PC-3 (cell line): ENCODE measurements at places on chromosomes 4 and X. TPM values are rescaled to one million over a fixed set of nuclear protein-coding genes. Genes with fewer than 3 reads are reported as not detected.

- DNase-seq: no peak
Observed at GRCh38 chr4:2946812-2947600, 16.2 kb downstream of the NOP14 start.

DNA sequence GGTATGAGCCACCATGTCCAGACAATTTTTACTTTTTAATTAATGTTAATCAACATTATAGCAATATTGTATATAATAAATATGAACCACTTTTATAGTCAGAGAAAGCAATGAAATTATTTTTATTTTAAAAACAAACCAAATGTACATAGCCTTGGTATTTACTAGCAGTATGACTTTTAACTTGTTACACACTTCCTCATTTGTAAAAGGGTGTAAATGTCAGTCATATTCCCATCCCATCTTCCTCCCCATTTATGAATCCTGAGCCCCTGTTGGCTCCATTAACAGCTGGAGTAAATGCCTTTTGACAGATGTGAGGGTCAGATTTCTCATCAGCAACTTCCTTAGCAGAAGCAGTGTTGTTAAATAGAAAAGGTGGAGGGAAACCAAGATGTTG lies 179.6 kb upstream of the SPRY1 start:
- DNase-seq: no peak

GRCh38 chrX:74784629-74785028 lies 140.6 kb downstream of the NEXMIF start:
- no peak for DNase-seq

GRCh38 chr4:118867311-118868067 lies 21.2 kb upstream of the SYNPO2 start:
- no peak for DNase-seq

RAP2C gene
- 13.0 and 13.8 TPM in 2 replicates for total RNA-seq

DNA sequence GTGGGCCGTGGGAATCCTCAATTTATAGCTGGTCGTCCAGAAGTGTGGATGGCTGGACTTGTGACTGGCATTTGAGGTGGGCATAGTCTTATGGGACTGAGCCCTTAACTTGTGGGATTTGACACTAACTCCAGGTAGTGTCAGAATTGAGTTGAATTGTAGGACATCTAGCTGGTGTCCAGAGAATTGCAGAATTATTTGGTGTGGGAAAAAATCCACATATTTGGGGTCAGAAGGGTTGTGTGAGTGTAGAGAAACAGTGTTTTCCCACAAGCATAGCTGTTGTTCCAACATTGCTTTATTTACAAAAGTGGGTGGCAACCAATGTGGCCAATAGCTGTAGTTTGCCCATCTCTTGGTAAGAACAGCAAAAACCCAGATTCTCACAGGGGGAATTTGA lies 91.3 kb downstream of the MOSPD2 start:
- DNase-seq: peak; percentile 62

DNA sequence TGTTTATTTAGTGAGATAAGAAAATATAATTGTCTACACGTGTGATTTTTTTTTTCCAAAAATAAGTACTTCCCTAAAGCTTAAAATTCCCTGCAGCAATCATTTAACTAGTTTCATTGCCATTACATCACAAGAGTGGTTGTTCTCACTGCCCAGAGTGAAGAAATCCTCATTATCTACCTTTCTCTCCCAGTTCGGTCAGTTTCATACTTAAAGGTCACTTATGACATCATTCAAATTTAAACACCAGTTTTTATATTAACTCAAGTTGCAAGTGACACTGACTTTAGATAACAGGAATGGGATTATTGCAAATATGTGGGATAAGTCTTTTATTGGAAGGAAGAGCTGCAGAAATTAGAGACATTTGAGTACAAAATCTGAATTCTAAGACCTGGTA lies 1699.8 kb upstream of the IGFBP7 start:
- no peak for DNase-seq

- DNase-seq: no peak
Observed at GRCh38 chrX:72084114-72084513, 47.6 kb downstream of the RTL5 start.

DNA sequence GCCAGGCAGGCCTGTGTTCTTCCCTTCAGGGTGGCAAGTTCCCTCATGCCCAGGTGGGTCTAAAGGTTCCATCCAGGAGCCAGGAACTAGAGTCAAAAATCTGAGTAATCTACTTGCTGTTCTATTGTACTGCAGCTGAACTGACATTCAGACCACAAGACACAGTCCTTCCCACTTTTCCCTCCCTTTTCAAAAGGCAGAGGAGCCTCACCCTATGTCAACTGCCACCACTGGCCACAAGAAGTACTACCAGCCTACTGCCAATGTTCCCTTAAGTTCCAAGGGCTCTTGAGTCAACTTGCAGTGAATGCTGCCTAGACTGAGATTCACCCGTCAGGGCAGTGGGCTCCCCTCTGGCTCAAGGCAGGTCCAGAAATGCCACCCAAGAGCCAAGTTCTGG lies 133.5 kb downstream of the FAM47B start:
- DNase-seq: no peak

GRCh38 chr4:26936284-26937065 lies 75.8 kb downstream of the STIM2 start:
- no peak for DNase-seq

HTN1 gene
- not detected in 2 replicates for total RNA-seq

- DNase-seq: no peak
Observed at GRCh38 chr4:42385516-42385915, 11.8 kb upstream of the SHISA3 start.

DNA sequence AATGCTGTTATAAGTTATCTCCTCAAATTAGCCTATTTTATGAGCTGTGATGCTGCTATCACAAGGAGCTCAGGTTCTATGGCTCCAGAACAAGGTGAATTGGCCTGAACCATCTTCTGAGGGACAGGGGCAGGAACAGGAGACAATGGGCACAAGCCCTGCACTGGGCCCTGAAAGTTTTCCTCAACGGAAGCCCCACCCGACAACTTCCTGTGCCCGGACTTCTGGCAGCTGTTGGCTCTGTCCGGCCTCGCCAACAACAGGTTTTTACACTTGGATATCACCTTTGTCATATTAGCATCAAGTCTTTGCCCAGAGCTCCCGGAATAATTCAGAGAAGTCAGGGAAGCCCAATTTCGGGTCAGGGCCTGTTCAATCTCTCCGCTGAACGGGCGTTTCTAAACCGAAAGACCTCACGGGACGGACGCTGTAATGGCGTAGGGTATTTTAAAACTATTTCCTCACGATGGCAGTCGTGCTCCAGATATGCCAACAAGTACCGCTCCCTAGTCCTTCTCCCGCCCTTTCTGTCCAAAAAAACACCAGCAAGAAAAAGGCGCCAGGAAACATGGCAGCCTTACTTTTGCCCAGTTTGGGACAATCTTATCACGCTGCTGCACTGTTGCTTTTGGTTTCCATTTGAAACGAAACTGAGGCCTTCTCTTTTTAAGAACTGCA lies 201.0 kb upstream of the STK26 start:
- DNase-seq: no peak

DNA sequence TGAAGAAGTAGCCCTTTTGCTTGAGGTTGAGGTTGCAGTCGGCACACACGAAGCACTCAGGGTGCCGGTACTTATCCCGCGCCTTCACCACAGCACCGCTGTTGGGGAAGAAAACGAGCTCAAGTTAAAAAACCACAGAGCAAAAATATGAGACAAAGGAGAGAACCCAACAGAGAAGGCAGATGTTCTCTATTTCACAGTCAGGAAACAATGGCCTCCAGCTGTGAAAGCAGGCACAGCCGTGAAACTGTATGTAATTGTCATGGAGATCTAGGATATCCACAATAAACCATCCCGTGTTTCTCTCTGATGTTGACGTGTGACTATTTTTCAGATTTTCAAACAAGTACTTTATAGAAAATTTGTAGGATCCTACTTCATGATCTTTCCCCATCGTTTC lies 30.9 kb upstream of the CCDC110 start:
- no peak for DNase-seq

DNA sequence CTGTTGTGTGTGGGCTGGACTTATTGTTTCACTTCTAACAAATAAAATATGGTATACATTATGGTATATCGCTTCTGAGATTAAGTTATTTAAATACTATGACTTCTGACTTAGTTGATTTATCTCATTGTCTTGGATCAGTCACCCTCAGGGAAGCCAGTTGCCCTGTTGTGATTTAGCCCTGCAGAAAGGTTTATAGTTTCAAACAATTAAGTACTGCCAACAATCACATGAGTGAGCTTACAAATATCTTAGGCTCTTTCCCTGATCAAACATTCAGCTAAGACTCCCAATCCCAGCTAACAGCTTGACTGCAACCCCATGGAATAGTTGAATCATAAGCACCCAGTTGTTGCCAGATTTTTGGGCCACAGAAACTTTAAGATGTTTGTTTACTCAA lies 85.4 kb downstream of the MAGEC1 start:
- peak; percentile 63 for DNase-seq

- peak; percentile 84 for DNase-seq
Observed at GRCh38 chrX:110407910-110408545, 49.4 kb downstream of the RTL9 start.

- DNase-seq: no peak
Observed at GRCh38 chr4:123301923-123302322, 94.7 kb upstream of the SPRY1 start.

DNA sequence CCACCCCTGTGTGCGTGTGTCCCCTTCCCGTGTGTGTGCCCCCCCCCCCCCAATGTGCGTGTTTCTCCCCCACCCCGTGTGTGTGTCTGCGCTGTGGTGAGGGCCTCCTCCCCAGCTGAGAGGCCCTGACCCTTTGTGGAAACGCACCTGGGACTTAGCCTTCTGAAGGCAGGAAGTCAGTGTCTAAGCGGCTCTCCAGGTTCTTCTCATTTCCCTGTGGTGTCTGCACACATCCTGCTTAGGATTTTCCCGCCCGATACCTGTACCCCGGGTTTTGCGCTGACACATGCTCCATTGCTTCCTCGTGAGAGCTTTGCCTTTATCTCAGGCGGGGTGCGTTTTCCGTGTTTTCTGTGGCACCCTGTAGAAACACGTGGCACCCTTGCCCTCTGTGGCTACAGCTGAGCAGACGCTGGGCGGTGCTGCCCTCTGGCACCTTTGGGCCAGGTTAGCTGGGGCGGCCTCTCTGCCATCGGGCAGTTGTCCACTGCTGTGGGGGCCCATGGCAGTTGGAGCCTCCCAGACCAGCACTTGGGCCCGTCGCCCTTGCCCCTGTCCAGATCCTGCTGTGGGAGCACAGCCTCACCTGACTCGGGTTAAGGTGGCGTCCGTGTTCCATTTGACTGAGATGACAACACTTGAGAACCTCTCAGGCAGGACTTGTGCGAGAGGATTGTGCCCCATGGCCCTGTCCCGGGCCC lies 26.3 kb downstream of the MAEA start:
- no peak for DNase-seq

DNA sequence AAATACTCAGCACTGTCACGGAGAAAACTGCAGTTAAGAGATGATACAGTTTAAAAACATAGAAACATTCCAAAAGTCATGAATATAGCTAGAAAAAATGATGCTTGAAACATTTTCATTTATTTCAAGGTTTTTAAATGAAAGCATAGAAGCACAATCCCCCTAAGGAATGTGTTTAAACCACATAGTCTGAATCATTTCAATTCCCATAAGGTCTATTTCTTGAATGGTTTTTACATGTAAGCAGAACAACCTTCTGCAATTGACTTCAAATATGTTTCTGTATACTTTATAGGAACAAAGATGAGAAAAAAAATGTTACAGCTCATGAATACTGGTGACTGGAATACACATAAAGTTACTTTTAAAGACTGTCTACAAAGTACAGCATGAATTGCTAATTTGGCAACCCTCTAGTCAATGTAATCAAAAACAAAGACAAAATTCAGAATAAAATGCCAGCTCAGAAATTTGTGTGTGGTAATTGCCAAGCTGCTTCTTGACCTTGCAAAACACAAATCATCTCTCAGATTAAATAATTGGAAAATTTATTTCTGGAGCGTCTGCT lies 886.4 kb upstream of the ADGRL3 start:
- no peak for DNase-seq

- no peak for DNase-seq
Observed at GRCh38 chr4:8589336-8589735, 3.2 kb upstream of the CPZ start.

DNA sequence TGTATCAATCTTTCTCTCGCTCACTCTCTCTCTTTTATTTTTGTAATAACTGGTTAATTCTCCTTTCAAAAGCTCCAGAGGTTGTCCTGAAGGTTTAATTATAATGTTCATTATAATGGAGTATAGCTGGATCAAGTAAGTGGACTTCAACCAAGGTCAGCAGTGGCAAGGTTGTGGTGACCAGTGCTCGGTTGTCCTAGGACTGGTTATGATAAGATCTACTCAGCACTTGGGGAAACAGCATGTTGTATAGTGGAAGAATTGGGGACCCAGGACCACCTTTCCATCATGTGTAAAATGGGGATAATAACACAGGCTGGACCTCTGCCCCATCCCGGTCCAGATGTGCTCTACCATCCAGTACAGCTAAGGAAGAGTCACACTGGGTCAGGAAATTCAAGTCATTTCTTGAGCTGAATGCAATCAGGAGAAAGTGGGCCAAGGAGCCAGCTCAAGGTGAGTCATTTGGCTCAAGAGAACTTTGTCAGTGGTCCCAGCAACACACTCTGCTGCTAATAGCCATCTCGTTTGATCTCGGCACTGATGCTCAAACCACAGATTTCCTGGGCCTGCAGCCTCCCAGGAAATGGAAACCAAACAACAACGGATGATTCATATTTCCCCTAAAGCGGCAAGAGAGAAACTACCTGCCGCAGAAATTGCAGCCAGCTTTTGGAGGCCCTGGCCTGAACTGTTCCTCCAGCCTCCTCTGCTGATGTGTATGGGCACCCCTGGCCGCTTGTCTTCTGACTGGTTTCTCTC lies 123.6 kb upstream of the RBPJ start:
- peak; percentile 96 for DNase-seq

GRCh38 chr4:17367201-17367600 lies 144.7 kb downstream of the QDPR start:
- DNase-seq: no peak

DCK gene
- 19.5 and 21.0 TPM in 2 replicates for total RNA-seq

DNA sequence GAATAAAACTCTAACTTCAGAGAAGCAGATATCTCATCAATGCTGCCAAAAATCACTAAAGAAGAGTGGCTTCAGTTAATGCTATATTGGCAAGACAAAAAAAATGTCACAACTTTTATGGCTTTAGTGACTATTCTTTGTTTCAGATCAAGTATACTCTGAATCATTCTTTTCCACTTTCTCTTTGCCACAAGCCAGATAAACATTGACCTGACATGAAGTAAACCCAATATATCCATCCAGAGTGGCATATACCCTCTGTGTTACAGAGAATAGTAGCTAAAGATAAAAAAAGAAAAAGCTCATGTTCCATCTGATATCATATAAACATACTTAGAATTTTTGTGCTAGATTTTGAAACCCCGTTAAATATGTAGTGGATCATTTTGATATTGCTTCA lies 206.7 kb upstream of the CNKSR2 start:
- DNase-seq: no peak

DNA sequence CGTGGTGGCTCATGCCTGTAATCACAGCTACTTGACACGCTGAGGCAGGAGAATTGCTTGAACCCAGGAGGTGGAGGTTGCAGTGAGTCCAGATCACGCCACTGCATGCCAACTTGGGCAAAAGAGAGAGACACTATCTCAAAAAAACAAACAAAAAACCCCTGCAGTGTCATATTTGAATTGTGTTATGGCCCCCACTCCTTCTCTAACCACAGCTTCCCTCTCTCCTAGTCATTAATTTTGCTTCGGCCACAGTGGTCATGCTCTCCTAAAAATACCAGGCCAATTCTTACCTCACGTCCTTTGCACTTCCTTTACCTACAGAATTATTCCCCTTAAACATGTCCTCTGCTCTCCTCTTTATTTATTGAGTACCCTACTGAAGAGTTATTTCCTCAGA lies 206.1 kb downstream of the PPP3CA start:
- DNase-seq: no peak

GRCh38 chr4:35739308-35739707 lies 505.0 kb downstream of the ARAP2 start:
- no peak for DNase-seq

TRIM2 gene
- total RNA-seq: 18.9 and 20.2 TPM in 2 replicates
